ENCODE measurements at places on chromosomes 6 and 20.

- DNase-seq, result no peak
Observed at GRCh38 chr6:35710241-35710847, 21.6 kb upstream of the FKBP5 start.

DNA sequence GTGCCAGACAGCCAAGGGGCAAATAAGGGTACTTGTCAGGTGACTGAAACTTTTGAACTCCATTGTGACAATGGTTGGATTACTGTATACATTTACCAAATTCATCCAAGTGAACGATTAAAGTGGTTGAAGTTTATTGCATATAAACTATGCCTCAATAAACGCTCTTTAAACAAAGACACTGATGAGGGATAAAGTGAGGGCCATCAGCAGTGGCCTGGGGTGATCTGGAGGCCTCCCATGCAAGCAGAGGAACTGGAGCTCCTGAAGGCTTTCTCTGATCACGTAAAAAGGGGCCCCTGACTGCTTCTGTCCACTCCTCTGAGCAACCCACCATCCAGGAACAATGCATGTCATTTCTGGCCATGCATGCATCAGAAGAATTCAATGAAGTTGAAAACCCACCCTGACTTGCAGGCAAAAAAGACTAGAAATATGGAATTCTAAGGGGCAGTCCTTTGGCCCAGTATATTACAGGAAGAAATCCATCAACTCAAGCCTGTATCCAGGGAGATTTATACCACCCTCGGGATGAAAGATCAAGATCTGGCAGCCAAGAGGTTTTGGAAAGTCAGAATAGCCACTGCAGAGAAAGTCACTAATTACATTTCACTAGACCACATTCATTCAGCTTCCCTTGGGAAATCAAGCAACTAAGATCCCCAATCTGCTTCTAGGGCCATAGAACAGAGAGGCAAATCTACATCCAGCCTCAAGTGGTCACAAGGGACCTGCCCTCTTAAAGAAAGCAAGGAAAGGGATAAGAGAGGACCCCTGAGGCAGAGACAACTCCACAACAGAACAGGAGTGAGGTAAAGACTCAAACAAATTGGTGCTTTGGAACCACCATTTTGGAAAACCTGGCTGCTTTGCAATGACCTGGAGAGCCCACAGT lies 31.7 kb upstream of the RAB22A start:
- no peak for DNase-seq

DNA sequence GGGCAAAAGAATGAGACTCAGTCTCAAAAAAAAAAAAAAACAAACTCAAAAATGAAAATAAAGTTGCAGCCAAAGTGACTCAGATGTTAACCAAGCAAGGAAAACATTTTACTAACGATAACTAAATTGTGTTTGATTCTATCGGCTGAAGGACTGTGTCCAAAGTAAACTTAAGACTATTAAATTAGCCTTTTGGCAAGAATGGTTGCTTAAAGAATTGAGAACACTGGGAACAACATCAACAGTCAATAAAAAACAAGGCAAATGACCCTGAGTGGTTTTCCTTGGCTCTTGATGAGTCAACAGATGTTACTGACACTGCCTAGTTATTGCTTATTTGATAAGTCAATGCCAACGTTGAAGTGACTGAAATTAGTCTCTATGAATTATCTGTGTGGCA lies 36.7 kb downstream of the POU3F2 start:
- no peak for DNase-seq

GRCh38 chr20:6644813-6645628 lies 122.5 kb upstream of the BMP2 start:
- DNase-seq, result no peak

GRCh38 chr6:31114541-31114878 lies at the start of gene PSORS1C1:
Gene PSORS1C1, plus strand, starts transcription at chr6:31114800. Its CDS starts 14,833 bp downstream, at chr6:31129633.
- no peak for DNase-seq

DNA sequence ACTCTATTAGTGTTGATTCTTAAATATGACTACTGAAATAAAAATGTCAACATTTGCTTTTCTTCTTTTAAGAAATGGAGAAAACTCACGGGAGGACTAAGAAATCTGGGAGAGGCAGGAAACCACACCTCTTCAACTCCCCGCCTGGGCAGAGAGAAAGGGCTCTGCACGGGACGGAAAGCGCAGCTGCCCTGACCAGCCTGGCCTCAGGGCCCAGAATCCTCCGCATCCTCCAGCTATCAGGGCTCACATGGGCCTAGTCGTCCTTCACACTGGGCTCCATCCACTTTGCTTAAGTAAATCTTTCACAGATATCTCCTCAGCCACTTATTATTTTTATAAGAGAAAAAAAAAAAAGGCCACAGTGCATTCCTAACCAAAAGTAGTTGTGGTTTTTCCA lies 215.1 kb downstream of the TBXT start:
- DNase-seq, result no peak

GRCh38 chr6:142821860-142822259 lies 123.1 kb downstream of the HIVEP2 start:
- no peak for DNase-seq

DNA sequence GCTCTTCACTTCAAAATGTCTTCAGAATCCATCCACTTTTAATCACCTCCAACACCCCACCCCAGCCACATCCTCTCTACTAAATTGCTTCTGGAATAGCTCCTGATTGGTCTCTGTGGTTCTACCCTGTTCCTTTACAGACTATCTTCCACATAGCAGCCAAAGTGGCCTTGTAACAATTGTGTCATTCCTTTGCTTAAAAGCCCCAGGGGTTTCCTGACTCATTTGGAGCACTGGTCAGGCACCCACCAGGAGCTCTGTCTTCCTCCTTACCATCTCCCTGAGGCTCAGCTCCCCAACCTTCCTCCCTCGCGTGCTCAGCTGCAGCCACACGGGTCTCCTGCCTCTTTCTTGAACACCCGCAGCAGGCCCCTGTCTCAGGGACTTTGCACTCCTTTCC lies 126.8 kb downstream of the HIVEP1 start:
- no peak for DNase-seq

GRCh38 chr20:4848041-4848440 lies 126.3 kb downstream of the PRND start:
- DNase-seq, result no peak

DNA sequence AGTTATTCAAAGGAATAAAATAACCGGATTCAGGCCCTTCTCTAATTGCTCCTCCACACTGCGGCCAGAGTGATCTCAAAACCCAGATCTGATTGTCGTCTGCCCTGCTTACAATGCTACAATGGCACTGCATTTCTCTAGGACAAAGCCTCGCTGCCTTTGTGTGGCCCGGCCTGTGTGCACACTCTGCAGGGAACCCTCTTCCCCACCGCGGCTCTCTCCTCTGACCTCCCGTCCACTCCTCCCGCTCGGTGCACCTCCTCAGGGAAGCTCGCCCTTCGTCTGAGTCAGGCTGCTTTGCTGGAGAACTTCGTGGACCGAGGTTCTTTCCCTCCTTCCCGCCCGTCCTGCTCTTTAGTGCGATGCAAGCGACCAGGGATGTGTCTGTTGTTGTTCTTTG lies 101.6 kb upstream of the SNX9 start:
- no peak for DNase-seq

- DNase-seq, result no peak
Observed at GRCh38 chr6:119604124-119604523, 254.6 kb upstream of the MAN1A1 start.

- no peak for DNase-seq
Observed at GRCh38 chr20:10649797-10650160, 24.0 kb downstream of the JAG1 start.

GRCh38 chr6:79028641-79029314 lies 49.3 kb downstream of the PHIP start:
- no peak for DNase-seq

GRCh38 chr6:55785273-55785672 lies 90.1 kb downstream of the BMP5 start:
- DNase-seq, result no peak

GRCh38 chr6:7178280-7178679 lies 70.5 kb downstream of the RREB1 start:
- DNase-seq, result no peak

GRCh38 chr20:39473536-39473935 lies 511.4 kb downstream of the DHX35 start:
- no peak for DNase-seq

DNA sequence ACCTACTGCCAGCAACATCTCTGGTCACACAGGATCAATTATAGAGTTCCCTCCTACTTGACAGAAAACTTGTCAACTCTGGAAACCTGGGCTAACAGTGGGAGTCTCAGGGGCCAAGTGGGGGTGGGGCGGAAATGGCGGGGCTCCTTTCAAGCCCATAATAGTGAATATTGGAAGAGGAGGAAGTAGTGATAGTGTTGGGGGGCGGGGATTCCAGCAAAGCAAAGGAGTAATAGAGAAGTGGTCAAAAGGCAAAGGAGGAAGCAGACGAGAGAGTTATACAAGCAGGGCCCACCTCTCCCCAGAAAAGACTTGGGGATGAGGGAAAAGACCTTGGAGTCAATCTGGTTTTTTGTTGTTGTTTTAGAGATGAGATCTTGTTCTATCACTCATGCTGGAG lies 2.1 kb downstream of the DEF6 start:
- peak; percentile 74 for DNase-seq

- DNase-seq, result no peak
Observed at GRCh38 chr6:27505209-27506027, 32.5 kb upstream of the ZNF184 start.

DNA sequence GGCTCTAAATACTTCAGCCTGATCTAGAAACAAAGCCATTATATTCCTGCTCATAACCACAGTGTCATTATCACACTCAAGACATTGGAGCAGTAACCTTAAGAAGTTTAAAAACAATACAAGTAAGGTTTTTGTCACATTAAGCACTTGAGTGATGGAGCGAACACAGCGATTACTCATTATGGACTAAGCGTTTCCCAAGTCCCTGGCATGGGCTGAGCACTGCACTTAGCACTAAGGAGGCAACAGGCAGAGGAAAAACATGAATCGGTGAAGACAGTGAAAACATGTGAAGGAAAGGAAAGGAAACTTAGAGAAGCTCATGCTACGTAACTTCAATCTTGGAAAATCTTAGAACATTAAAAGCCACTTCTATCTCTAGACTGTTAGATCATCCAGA lies 108.7 kb downstream of the SLC24A3 start:
- no peak for DNase-seq

DNA sequence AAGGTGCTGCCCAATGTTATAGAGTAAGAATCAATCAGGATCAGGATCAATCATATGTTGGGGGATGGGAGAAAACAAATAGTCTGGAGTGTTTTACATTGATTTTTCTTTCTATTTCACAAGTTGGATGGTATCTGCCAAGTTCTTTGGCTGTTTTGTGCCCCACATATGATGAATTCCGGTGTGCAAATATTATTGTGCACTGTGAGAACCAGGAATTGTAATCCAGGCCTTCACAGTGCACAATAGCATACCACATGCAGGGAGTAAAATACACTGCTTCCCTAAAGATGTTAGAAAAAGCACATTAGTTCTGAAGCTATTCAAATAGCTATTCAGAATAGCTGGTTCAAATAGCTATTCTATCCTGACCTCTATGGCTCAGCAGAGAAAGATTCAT lies 133.7 kb downstream of the LCA5 start:
- DNase-seq, result no peak

- DNase-seq, result no peak
Observed at GRCh38 chr20:39263076-39263475, 300.9 kb downstream of the DHX35 start.

GRCh38 chr20:62552613-62553012 lies 76.8 kb upstream of the GATA5 start:
- no peak for DNase-seq

DNA sequence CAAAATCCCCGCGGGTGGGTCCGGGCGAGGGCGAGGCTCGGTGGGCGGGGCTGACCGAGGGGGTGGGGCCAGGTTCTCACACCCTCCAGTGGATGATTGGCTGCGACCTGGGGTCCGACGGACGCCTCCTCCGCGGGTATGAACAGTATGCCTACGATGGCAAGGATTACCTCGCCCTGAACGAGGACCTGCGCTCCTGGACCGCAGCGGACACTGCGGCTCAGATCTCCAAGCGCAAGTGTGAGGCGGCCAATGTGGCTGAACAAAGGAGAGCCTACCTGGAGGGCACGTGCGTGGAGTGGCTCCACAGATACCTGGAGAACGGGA lies 809 bp downstream of the HLA-G start:
- no peak for DNase-seq

GRCh38 chr20:57793421-57793820 lies 83.6 kb upstream of the PMEPA1 start:
- no peak for DNase-seq

DNA sequence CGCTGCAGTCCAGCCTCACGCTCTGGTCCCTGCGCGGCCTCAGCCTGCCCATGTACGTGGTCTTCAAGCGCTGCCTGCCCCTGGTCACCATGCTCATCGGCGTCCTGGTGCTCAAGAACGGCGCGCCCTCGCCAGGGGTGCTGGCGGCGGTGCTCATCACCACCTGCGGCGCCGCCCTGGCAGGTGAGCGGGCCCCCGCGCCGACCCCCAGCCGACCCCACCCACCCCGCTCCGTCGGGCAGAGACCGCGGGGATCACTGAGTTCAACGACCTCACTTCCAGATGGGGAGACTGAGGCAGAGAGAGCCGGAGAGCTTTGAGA lies 545 bp downstream of the SLC35D3 start:
- no peak for DNase-seq

DNA sequence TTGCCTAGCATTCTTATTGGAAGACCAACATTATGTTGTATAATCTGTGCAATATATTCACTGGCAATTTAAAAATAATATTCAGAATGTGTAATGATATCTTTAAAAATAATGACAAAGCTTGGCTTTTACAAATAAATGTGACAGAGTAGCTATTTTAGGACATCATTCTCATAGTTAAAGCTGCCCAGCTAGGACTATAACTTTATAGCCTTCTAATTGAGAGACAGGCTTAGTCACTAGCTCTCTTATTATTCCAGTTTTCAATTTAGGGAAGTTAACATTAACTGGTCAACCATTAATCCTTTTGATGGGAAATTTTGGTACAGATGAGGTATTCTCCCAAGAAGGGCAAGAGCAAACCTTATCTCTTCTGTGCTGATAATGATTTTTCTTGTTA lies 197.3 kb downstream of the CLVS2 start:
- no peak for DNase-seq

- no peak for DNase-seq
Observed at GRCh38 chr6:46368169-46368536, 123.1 kb downstream of the RCAN2 start.

Measured in inflammatory macrophage treated with lipopolysaccharide for 4 hours (primary cell).